Activated CD4-positive, alpha-beta T cell treated with anti-CD3 and anti-CD28 coated beads, Interleukin-2, amount 10 ng/mL, durations not matched to agents 7 days and 5 days (primary cell): ENCODE measurements at places on chromosomes 3 and 15. TPM values are rescaled to one million over a fixed set of nuclear protein-coding genes. Genes with fewer than 3 reads are reported as not detected.

GRCh38 chr3:89572261-89572660, 464.8 kb downstream of the EPHA3 start:
- no peak overlapping the region for H3K4me3 ChIP-seq
- H3K27me3 ChIP-seq: no peaks in the 10 kb centered on the region
- DNase-seq: no peak
- no peak overlapping the region for H3K27ac ChIP-seq
- H3K4me1 ChIP-seq: no peaks in the 10 kb centered on the region

DNA sequence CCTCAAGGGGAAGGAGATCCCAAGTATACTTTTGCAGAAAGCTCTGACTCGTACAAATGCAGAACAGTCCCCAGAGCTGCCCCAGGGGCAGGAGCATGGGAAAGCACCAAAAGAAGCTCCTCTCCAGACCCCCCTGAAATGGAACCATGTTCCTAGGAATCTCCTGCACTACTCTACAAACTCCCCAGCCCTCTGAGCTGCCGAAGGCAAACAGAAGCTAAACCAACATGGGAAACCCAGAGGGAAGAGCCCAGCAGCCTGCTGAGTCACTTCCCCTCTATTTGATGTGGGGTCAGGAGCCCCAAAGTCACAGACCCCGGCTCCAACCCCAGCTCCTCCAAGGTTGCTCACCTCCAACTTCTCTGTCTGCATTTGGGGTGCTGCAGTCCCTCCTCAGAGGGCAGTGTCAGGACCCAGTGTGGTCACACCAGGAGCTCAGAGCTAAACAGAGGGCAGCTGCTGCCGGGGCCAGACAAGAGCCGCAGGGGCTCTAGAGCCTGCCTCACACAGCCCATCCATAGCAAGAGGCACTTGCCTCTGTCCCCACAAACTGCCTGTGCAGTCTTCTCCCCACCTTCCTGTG, 3.8 kb upstream of the PLXNA1 start:
- no peak for DNase-seq
- H3K36me3 ChIP-seq: no peaks in the 10 kb centered on the region
- peaks cover 18% of the 10 kb centered on the region for H3K27me3 ChIP-seq
- no peak overlapping the region for H3K27ac ChIP-seq
- H3K4me3 ChIP-seq: no peak overlapping the region

DNA sequence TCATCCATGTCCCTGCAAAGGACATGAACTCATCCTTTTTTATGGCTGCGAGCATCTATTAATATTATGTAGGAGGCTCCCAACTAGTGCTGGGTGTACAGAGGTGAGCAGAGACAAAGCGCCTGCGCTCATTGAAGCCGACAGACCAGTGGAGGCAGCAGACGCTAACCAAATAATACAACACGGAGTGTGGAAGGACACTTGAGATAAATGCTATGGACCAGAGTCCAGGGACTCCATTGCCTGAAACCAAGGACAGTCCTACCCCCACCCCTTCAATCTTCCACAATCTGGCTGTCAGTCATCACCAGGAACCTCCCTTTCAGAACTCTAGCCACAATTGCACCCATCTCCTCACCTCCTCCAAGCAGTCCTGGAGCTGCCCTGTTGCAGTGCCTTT, 41.5 kb downstream of the KLHL6 start:
- H3K4me3 ChIP-seq: peak overlapping the region; percentile 18
- H3K36me3 ChIP-seq: peaks cover 51% of the 10 kb centered on the region
- DNase-seq: no peak
- no peaks in the 10 kb centered on the region for H3K27me3 ChIP-seq
- H3K27ac ChIP-seq: peak overlapping the region; percentile 77

RAB5A gene
- 48.0 TPM for total RNA-seq

RHO gene
- not detected for total RNA-seq

PTPRG gene
- not detected for total RNA-seq

TMC3 gene
- total RNA-seq: not detected

DNA sequence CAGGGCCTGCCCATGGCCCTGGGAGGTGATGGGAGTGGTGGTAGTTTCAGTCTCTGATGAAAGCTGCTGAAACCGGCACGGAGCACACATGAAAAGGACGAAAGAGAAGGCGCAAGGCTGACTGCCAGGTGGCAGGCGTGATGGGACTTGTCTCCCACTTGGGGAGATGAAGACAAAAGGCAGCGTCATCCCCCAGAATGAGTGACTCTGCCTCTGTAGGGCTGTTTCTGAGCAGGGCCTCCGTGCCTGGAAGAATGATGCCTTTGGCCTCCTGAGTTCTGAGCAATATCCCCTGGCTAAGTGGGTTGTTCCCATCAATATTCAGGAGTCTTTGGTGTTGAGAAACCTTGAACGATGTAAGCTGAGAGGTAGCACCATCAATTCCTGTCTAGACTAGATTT, 237.8 kb downstream of the OPA1 start:
- peaks cover 7% of the 10 kb centered on the region for H3K4me1 ChIP-seq
- H3K4me3 ChIP-seq: no peak overlapping the region
- H3K27ac ChIP-seq: no peak overlapping the region
- no peak for DNase-seq
- H3K36me3 ChIP-seq: no peaks in the 10 kb centered on the region

- peaks cover 34% of the 10 kb centered on the region for H3K36me3 ChIP-seq
- peak overlapping the region; percentile 67 for H3K27ac ChIP-seq
- H3K27me3 ChIP-seq: no peaks in the 10 kb centered on the region
- peak overlapping the region; percentile 1 for H3K4me3 ChIP-seq
- DNase-seq: peak; percentile 34
- H3K4me1 ChIP-seq: peaks cover 80% of the 10 kb centered on the region
Observed at GRCh38 chr3:128794067-128794768, 68.2 kb downstream of the RAB7A start.

GRCh38 chr15:95176794-95177577, 945.6 kb downstream of the MCTP2 start:
- H3K4me3 ChIP-seq: no peak overlapping the region
- H3K36me3 ChIP-seq: no peaks in the 10 kb centered on the region
- no peaks in the 10 kb centered on the region for H3K27me3 ChIP-seq
- no peak for DNase-seq

DNA sequence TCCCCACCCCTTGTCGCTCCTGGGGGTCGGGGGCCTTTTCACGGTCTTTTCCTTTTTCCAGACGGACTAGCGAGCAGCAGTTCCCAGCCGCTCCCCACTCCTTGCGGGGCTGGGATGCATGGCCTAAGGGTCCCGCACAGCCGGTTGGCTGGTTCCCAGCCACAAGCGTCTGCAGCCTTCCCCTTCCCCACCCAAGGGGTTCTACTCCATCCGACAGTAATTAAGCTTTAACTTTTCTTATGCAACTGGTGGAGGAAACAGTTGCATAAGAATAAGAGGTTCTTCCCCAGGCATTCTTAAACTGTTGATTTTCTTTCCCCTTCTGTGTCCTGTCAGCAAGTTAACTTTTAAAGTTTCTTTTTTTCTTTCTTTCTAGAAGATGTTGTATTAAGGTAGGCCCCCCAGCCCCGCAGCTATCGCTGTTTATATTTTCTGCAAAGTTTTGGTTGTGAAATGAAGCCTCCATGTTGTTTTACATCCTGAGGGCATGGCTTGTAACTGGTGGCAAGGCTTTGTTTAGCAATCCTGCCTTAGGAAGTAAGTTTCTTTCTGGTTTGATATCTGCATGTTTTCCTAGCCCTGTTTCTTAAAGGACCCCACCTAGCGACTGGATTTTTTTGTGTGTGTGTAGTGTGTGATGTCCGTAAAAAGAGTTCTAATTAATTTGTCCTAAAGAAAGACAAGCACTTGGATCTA, 207.5 kb downstream of the ZNF385D start:
- H3K27me3 ChIP-seq: no peaks in the 10 kb centered on the region
- no peaks in the 10 kb centered on the region for H3K4me1 ChIP-seq
- DNase-seq: no peak
- H3K36me3 ChIP-seq: no peaks in the 10 kb centered on the region
- no peak overlapping the region for H3K27ac ChIP-seq

MYLK gene
- 0.15 TPM for total RNA-seq

- H3K27me3 ChIP-seq: no peaks in the 10 kb centered on the region
- H3K27ac ChIP-seq: no peak overlapping the region
- H3K4me3 ChIP-seq: no peak overlapping the region
- H3K4me1 ChIP-seq: no peaks in the 10 kb centered on the region
Observed at GRCh38 chr3:119342176-119342575, 48.0 kb downstream of the ARHGAP31 start.

DNA sequence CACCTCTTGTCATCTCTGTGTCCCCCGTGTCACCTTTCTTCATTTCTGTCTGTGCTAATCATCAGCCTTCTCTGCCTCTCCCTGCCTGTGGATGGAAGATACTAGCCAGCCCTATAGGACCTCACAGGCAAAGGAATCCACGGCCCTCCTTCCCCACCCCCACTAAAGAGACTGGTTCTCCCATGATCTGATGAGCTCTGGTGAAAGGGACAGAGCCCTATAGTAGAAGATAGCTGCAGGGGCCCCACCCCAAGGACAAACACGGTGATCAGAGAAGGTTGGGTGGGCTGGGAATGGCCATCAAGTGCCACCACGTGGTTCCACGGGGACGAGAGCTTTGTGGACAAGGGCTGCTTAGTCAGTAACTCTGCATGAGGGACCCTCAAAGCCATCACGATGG, 27.8 kb upstream of the RASA2 start:
- H3K27ac ChIP-seq: peak overlapping the region; percentile 64
- no peaks in the 10 kb centered on the region for H3K36me3 ChIP-seq
- H3K4me1 ChIP-seq: peaks cover 26% of the 10 kb centered on the region
- H3K4me3 ChIP-seq: no peak overlapping the region
- no peaks in the 10 kb centered on the region for H3K27me3 ChIP-seq

CP gene
- not detected for total RNA-seq

ROBO2 gene
- not detected for total RNA-seq

KCNAB1 gene
- not detected for total RNA-seq

DNA sequence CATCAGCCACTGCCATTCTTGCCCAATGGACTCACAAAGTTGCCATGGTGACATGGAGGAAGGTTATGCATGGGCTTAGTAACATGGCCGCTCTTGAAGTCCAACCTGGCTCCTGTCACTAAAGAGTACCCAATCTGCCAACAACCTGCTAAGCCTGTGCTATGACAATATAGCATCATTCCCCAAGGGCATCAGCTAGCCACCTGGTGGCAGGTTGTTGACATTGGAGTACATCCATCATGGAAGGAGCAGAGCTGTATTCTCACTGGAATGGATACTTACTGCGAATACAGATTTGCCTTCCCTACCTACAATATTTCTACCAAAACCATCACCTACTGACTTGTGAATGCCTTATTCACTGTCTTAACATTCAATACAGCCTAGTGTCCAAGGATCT, 138.9 kb upstream of the RORA start:
- peaks cover 2% of the 10 kb centered on the region for H3K27me3 ChIP-seq
- H3K36me3 ChIP-seq: no peaks in the 10 kb centered on the region
- H3K4me1 ChIP-seq: no peaks in the 10 kb centered on the region
- no peak overlapping the region for H3K27ac ChIP-seq
